ENCODE measurements at places on chromosomes 12 and 14.

GRCh38 chr12:68495336-68496070 is 115.2 kb upstream of the RAP1B start:
- DNase-seq: no peak

DNA sequence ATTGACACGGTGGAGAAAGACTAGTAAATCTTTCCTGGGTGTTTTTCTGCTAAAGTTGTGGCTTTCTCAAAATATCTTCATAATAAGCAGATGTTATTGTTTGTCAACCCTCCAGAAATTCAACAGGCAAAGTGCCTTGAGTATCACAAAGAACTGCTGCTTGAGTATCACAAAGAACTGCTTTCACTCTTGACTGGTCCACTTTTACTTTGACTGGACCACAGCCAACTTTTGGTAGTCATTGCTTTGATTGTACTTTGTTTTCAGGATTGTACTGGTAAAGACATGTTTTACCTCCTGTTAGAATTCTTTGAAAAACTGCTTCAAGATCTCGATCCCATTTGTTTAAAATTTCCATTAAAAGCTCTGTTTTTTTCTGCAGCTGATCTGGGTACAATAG is 62.6 kb downstream of the PDZRN4 start:
- DNase-seq: no peak

GRCh38 chr12:3263282-3263681 is 186.1 kb downstream of the TSPAN9 start:
- no peak for DNase-seq

DNA sequence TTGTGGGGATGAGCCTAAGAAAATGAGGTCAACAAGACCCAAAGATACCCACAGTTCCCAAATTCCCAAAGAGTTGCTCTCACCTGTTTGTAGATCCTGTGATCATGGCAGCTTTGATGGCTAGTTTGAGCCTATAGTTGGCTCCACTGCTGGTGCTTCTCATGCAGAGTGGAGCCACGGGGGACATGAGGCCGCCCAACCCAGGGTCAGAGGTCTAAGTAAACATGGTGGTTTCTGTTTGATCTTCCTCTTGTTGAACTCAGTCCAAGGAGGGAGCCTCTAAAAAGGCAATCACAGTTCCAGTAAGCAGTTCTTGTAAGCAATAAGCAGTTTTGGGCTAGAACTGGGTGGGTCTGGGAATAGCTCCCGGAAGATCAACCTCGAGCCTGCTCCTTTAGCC is 125.6 kb upstream of the DHRS4 start:
- no peak for DNase-seq

DNA sequence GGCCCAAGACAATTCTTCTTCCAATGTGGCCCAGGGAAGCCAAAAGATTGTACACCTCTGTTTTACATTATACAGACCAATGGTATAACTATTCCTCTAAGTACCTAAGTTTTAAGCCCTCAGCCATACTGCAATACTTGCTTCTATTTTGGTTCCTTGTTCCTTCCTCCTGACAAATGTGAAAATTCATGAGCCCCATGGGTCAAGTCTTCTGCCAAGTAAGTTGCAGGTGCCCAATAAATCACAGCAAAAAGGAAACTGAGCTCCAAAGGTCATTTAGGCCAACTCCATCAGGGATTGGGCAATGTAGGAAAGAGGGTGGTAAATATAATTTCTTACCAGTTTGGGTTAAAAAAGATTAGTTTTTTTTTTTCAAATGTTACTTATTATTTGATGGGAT is 57.7 kb upstream of the NPFF start:
- DNase-seq: no peak

GRCh38 chr14:20998139-20998538 is 954 bp upstream of the SLC39A2 start:
- no peak for DNase-seq

GRCh38 chr14:35742442-35742841 is 66.7 kb downstream of the RALGAPA1 start:
- no peak for DNase-seq

DNA sequence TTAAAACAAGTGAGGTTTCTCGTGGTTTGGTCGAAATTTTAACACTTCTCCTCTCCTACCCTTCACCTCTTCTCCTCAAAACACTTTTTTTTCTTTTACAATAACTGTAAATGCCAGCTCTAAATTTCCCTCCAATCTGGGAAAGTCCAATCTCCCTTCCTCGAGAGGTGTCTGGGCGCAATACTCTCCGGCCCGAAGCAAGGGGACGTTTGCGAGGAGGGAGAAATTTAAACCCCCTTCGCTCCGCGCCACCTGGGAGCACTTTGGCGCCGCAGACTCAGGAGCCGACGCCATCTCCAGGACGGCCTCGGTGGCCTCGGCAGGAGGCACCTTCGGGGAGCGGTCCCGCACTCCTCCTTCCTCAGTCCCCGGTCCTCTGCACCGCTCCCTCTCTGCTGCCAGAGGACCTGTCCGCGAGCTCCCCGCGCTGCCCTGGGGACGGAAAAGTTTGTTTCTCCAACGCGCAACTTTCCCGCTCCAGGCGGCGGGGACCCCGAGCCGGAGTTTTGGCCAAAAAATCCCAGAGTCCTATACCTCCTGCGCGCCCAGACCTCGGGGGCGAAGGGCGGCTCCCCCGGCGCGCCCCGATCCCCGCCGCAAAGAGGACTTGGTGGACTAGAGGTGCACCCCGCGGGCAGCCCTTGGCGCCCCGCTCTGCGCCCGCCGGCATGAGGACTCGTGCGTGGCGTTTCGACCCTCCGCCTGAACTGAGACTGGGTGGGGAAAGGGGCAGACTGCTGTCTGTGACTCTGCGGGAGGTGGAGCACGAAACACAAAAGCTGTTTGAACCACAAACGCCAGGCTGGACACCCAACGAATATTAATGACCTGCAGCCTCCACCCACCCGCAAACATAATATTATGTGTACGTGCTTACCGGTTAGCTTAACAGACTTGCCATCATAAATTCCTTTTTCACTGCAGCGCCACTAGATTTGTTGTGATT is 95.2 kb upstream of the HMGA2 start:
- no peak for DNase-seq

DNA sequence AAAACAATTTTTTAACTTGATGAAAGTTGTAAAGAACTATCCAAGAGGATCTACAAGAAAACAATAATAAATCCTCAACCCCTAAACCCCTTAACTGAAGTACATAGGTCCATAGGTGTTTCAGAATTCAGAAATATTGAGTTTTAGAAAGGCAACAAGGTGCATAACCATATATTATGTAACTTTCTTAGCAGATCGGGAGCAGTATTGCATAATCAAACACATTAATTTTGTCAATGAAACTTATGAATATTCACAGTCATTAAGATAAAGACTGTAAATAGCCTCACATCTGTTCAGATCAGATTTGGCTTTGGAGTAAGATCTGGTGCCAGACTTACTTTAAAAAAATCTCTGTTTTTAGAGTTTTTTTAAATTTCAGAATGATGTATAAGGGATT is 647.1 kb upstream of the FLRT2 start:
- DNase-seq: no peak

DNA sequence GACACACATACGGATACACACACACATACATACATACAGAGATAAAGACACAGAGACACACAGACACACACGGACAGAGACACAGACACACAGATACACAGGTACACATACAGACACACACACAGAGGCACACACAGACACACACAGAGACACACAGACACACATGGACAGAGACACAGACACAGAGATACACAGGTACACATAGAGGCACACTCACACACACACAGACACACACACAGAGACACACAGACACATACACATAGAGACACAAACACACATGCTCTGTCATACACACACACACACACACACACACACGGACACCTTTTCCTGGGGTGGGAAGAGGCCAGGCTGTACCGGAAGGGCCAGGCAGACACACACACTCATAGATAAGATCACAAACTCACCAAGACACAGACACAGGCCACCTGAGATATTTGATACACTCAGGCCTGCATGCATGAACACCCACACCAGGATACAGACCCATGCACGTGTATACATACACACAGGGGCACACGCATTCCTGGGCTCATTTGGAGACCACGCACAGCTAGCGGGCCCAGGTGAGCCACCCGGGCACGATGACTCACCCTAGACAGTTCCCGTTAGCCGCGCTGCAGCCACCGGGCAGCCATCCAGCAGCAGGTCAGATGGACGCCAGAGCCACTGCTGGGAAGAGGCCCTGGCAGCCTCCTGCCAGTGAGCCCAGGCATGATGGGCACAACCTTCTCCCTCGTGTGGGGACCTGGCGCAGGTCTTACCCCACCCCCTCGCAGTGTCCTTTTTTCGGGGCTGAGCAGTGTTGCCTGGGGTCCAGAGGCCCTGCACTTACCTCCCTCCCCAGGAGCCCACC is 1.8 kb upstream of the AHNAK2 start:
- no peak for DNase-seq

DNA sequence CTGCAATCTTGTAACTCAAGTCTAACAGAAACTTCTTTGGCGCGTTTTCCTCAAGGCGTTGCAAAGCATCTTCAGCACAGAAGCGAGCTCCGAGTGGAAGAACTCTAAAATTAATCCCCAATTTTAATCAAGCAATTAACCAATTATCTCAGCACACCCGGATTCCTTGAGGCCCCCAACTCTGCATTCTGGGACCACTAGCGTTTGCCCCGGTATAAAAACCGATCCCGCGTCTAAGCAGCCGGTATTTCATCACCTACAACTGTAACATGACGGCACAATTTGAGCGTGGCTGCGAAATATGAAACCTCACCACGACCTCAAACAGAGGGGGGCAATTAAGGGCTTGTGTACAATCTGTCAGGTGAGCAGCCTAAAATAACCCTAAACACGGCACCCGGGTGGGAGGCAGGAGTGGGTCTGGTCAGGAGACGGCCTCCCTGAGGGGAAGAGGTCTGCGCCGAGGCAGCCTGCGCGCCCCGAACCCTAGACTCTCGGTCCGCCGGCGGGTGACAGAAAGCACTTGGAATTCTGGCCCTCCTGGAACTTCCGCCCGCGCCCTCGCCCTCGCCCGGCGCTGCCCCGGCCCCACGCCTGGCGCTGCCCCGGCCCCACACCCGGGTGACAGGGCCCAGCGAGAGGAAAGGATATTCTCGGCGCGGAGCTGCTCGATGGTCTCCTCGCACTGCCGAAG is 594 bp downstream of the ZCCHC8 start:
- DNase-seq: no peak

- DNase-seq: no peak
These were observed 115.4 kb downstream of the MON2 start for GRCh38 chr12:62582065-62582366.

- no peak for DNase-seq
These were observed 271.6 kb upstream of the ATP2B1 start for GRCh38 chr12:89980236-89980635.

GRCh38 chr12:3885277-3886094 is 12.3 kb upstream of the PARP11 start:
- no peak for DNase-seq

GRCh38 chr14:64885559-64885958 is 5.9 kb upstream of the SPTB start:
- no peak for DNase-seq

DNA sequence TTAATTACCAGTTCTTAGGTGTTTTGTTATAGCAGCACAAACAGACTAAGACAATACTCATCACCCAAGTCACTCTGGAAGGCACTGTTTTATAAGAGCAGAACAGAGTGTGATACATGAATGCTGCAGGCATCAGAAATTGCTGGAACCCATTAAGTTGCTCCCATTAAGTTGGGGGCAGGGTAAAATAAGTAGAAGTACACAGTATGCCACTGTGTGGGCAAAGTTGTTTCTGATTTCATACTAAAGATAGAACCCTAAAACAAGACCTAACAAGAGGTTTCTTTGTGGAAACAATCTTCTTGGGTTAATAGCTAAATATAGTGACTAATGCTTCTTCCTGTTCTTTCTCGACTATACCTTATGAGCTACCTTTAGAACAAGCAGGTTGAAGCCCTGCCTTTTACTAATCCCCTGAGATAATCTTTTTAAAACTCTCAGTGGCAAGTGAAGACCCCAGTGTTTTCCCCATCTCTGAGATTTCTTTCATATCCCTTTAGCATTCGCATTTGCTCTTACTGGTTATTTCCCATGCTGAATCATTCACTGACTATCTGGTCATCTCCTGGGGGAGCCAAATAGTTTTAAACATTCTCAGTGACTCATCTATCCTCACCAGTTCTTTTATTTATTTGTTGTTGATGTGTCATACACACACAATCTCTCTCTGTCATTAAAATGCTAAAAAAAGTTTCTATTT is 52.3 kb downstream of the SOCS2 start:
- DNase-seq: no peak

GRCh38 chr12:17918013-17918412 is 172.0 kb downstream of the RERGL start:
- no peak for DNase-seq

DNA sequence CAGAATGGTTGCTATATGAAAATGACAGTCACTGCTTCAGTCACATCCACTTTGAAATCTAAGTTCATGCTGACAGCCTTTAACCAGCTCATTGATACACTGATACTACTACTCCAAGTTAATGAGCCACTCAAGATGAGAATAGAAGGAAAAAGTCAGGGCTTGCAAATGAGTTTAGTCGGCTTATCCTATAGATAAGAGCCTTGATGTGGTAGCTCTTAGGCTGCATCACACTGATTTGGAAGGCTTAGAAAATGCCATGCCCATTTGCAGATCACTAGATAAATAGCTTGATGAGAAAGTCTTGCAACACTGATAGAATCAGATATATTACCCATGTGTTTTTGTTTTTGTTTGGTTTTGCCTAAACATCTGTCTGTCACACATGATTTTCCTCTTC is 251.4 kb upstream of the ATXN7L3B start:
- DNase-seq: no peak

GRCh38 chr12:9719790-9720189 is 13.1 kb downstream of the CLECL1 start:
- DNase-seq: no peak
